ENCODE measurements at places on chromosomes 6 and 20.

DNA sequence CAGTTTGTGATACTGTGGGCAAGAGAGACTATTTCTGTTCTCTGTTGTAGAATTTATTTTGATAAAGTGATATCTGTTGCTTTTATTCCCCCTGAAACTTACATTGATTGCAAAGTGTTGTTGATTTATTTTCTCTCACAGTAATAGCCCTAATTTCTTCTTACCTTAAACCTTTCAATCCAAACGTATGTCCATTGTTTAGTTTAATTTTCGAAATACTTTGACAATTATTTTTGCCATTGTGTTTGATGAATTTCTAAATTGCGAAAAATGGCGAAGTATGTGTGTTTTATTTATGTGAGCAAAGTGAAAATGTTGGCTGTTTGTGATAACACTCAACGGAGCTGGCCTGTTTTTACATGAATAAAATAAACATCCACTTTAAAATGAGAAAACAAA is 381 bp upstream of the ZSCAN26 start:
- DNase-seq = no peak

DNA sequence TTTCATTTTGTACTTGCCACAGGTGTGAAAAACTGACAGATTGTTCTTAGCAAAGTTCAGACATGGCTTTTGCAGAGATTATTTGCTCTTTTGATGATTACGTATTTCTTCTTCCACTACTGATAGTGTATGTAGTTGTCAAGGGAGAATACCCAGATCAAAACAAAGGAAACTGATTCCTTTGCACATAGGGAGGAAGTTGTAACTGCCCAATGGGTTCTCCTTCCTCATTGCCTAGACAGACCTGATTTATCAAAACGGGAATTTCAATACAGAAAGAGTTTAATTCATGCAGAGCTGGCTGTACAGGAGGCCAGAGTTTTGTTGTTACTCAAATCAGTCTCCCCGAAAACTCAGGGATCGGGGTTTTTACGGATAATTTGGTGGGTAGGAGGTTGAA is 214.7 kb downstream of the BCAS1 start:
- DNase-seq = no peak

GRCh38 chr6:151240036-151240685 is 394 bp downstream of the AKAP12 start:
- DNase-seq = peak; percentile 94

GRCh38 chr20:41956338-41957074 is 338.3 kb upstream of the CHD6 start:
- no peak for DNase-seq

DNA sequence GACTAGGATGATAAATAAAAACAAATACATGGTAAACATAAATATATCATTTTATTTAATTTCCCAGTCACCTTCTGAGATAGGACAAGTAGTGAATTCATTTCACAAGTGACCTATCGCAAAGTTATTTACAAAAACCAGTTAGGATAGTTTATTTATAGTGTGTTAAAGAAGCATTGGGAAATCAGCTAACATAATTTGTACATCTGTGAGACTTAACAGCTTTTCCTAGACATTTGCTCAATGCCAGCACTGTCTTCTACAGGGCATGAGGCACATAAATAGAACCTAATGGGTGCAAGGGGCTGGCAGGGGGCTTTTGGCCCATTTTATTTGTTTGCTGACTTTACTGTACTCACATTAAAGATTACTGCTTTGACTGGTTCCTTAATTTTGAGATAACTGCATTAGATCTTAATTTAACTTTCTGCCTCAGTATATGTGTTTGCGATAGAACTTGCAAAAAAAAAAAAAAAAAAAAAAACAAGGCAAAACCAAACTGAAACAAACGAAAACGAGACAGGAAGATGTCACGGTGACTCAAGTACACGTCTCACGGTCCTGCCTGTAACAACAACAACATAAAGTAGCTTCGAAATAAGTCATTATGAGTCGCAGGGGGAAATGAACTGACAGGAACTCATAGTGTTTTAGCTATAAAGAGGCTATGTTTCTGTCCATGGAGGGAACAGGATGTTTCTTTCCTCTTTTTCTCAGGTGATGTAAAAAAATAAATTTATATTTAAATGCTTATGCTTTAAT is 133.7 kb upstream of the GMDS start:
- peak; percentile 69 for DNase-seq

GRCh38 chr6:121520337-121521163 is 85.1 kb downstream of the GJA1 start:
- peak; percentile 80 for DNase-seq

GRCh38 chr6:130624046-130624445 is 203.2 kb upstream of the SMLR1 start:
- no peak for DNase-seq

DNA sequence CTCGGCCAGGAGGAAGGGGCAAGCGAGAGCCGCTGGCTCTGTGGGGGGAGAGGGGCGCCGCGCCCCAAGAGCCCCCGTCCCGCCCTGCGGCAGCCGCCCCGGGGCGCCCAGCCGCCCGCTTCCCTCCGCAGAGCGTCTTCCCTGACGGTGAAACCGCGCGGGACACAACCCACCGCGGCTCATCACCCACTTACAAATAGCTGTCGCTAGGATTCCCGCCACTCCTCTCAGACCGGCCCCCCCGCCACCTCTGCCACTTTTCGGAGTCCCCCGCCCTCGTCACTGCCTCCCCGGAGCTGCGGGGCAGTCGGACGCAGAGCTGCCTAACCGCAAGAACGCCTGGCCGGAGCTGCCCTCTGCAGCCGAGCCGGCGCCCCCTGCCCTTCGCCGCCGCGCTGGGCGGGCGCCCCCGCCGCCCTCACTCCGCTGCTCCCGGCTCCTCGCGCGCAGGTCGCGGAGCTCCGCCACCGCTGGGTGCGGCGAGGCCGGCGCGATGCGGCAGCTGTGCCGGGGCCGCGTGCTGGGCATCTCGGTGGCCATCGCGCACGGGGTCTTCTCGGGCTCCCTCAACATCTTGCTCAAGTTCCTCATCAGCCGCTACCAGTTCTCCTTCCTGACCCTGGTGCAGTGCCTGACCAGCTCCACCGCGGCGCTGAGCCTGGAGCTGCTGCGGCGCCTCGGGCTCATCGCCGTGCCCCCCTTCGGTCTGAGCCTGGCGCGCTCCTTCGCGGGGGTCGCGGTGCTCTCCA is at the start of gene SLC35D3:
SLC35D3 (plus strand) TSS at position 366 of the 749 bp plus-strand sequence; CDS start at position 494, 128 bp downstream.
- peak; percentile 41 for DNase-seq

- peak; percentile 20 for DNase-seq
Measured at GRCh38 chr6:45044510-45045252, 283.4 kb upstream of the RUNX2 start.

DNA sequence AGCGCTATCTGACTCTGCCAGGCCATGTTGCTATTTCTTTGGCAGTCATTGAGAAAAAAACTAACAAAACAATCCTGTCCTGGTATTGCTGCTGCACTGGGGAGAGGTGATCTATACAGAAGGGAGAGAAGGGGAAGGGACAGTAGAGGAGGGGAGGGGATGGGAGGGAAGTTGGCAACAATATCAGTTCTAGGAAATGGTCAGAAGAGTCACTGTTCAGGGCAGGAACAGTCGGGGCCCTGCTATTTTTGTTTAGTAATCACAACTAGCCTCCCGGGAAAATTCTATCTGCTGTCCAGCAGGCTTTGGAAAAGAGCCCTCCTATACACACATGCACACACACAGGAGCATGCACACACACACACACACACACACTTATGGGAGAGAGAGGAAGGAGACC is 142.3 kb upstream of the CARMIL1 start:
- DNase-seq = no peak

- DNase-seq = no peak
Measured at GRCh38 chr6:117624869-117625481, 22.7 kb upstream of the GOPC start.

GRCh38 chr20:33812152-33812849 is 1.2 kb downstream of the CHMP4B start:
- peak; percentile 79 for DNase-seq

- DNase-seq = peak; percentile 14
Measured at GRCh38 chr6:112014483-112014882, 39.4 kb upstream of the CCN6 start.

- DNase-seq = peak; percentile 23
Measured at GRCh38 chr20:57738484-57738883, 28.7 kb upstream of the PMEPA1 start.

DNA sequence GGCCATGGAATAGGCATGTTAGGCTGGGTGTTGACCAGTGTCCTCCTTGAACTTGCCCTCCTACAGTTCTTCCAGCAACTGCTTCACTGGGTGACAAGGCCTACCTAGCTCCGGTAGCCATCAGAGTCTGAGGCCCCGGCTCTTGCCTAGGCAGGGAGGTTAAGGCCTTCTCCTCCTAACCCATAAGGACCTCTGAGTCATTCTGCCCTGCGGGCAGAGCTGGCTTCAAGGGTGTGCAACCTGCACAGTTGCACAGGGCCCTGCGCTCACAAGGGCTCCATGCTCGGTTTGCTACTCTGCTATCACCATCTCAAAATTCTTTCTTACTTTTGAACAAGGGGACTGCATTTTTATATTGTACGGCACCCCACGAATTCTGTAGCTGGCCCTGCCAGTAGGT is 17.9 kb downstream of the KCNB1 start:
- no peak for DNase-seq

- peak; percentile 60 for DNase-seq
Measured at GRCh38 chr6:155327326-155328073, 13.2 kb upstream of the TFB1M start.

GRCh38 chr6:32060966-32061655 is 22.9 kb downstream of the CYP21A2 start:
- DNase-seq = no peak

DNA sequence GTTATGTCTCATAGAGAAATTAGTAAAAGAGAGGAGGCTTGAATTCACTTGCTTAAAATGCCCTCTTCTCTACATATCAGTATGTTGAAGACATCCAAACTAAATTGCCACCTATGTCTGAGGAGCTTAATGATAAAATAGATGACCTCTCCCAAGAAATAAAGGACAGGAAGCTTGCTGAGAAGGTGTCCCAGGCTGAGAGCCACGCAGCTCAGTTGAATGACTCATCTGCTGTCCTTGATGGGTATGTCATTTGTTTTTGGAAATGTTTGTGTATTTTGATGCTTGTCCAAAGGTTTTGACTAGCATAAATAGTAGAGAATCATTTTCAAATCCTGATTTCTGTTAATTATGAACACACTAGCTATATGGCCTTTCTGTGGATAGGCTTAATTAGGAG is 307.7 kb downstream of the ARHGAP18 start:
- DNase-seq = peak; percentile 10

DNA sequence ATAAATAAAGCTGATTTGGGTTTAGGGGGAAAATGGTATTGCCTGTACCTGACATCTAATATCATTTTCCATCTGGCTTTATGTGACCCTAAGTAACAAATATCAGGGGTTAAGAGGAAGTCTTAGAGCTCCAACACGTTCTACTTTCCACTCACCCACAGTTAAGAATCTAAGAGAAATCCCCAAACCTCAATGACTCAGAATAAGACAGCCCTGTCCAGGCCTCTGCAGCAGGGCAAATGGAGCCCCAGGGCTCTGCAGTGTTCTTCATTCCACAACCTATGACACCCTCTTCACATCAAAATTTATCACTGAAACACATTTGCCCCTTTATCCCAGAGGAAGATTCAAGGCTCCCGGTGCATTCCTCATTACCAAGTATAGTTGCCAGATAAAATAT is 20.3 kb upstream of the TENT5A start:
- DNase-seq = peak; percentile 63

- DNase-seq = no peak
Measured at GRCh38 chr20:4780245-4780644, 58.5 kb downstream of the PRND start.

- peak; percentile 50 for DNase-seq
Measured at GRCh38 chr20:21520702-21521595, 7.1 kb upstream of the NKX2-2 start.

DNA sequence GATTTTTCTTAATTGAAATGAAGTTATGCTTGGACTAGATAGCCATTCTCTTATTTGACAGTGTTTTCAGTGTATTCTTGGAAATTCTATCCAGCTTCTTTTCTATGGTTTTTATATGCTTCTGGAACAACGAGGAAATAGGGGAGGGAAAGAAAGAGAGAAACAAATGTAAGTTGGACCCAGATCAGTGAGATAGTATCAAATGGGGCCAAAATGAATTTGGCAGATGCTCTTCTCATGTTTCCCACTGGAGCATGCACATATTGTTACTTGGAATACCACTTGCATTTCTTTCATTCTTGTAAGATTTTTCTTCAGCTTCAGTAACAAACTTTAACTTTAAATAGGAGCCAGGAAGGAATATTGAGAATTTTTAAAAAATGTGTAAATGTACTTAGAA is 312.3 kb downstream of the PRL start:
- DNase-seq = no peak

DNA sequence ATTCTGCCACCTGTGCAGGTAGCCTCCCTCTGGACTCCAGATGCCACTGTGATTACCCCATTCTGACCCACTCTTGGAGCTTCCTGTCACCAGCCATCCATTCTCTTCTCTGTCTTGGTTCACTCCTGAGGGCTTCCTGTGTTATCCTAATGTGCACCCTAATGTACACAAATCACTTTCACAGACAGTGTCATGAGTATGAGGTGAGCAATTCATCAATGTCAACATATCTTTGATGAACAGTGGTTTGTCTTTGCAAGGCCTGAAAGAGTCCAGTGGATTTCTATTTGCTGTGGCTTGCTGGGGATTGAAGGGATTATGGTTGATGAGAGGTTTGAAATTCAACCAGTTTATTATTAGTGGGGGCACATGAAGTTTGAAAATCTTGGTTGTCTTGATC is 63.8 kb upstream of the EEF1E1 start:
- no peak for DNase-seq

- peak; percentile 80 for DNase-seq
Measured at GRCh38 chr6:26554697-26555504, 16.7 kb downstream of the HMGN4 start.

DNA sequence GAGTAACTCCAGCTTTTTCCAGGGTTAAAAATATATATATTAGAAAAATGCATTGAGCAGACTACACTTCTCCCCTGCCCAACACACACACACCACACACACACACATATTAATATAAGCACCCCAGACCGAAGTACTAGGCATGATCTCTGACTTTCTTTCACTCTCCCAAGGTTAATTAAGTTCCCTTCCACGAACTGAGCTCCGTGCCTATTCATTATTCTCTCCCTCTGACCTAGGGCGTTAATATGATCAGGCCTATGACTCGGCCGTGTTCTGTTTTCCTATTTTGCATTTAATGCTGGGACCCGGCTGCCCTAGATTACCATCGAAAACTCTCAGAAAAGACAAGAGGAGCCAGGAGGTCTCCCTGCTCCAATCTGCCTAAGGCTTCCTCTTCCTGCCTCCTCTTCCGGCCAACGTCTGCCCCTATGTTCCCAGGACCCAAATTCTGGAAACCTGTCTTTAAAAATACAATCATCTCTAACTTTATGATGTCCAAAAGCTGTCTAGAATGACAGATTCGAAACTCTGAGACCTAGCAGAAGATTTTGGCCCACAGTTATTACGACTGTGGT is 6.1 kb upstream of the POU3F2 start:
- DNase-seq = no peak

- no peak for DNase-seq
Measured at GRCh38 chr6:170063851-170064602, 226.9 kb downstream of the DLL1 start.

Data from Daoy (cell line).